ENCODE measurements at places on chromosomes 11 and 22. TPM values are rescaled to one million over a fixed set of nuclear protein-coding genes. Genes with fewer than 3 reads are reported as not detected.

Gene STIP1
- 149 TPM for total RNA-seq

GRCh38 chr11:112364962-112365481 lies 104.4 kb upstream of the PLET1 start:
- peak; percentile 99 for DNase-seq

GRCh38 chr11:94954753-94955152 lies 18.6 kb downstream of the CWC15 start:
- no peak for DNase-seq

- DNase-seq = no peak
Measured at GRCh38 chr22:28034145-28034759, 115.2 kb upstream of the PITPNB start.

DNA sequence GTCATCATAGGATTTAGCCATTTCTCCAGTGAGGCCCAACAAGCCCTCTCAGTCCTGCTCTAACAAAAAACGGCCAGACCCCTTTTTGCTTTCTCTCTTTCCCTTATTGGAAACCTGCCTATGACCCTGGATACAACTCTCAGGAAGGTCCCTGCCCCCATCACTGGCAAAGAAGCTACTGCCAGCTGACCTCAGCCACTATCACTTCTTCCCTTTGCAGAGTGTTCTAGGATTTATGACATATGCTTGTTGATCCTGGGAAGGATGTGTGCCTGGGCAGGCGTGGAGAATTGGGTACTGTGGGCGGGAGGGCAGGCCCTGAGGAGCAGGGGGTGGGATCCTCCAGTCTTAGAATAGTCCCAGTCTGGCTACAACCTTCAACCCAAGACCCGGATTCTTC lies 7.5 kb downstream of the PGAP2 start:
- no peak for DNase-seq

- DNase-seq = no peak
Measured at GRCh38 chr11:70033711-70034070, 44.4 kb upstream of the ANO1 start.

Gene LRRC75B
- total RNA-seq = 5.8 TPM

Gene TP53I11
- 25.8 TPM for total RNA-seq

Gene GLYATL1
- total RNA-seq = under 0.01 TPM

Gene TCN2
- 3.9 TPM for total RNA-seq

GRCh38 chr11:75563978-75564552 lies 2.0 kb downstream of the SERPINH1 start:
- peak; percentile 92 for DNase-seq

DNA sequence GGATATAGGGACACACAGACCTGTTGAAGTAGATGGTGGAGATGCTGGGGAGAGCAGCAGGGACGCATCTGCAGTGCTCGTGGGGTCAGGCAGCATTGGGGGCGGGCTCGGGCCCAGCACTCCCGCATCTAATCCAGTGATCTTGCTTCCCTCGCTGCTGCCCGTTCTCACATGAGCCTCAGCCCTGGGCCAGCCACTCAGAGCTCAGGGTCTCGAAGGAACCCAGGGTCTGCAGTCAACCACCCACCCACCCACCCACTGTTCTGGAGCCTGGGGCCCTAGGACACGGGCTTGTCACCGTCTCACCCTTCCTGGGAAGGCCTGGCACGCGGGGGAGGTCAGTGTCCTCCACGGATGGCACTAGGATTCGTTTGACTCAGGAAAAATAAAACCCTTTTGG lies 406.0 kb downstream of the TBC1D22A start:
- no peak for DNase-seq

Gene DAGLA
- 2.6 TPM for total RNA-seq

- DNase-seq = no peak
Measured at GRCh38 chr11:57364851-57365660, 15.9 kb downstream of the PRG3 start.

Gene OR2AG1
- total RNA-seq = not detected

DNA sequence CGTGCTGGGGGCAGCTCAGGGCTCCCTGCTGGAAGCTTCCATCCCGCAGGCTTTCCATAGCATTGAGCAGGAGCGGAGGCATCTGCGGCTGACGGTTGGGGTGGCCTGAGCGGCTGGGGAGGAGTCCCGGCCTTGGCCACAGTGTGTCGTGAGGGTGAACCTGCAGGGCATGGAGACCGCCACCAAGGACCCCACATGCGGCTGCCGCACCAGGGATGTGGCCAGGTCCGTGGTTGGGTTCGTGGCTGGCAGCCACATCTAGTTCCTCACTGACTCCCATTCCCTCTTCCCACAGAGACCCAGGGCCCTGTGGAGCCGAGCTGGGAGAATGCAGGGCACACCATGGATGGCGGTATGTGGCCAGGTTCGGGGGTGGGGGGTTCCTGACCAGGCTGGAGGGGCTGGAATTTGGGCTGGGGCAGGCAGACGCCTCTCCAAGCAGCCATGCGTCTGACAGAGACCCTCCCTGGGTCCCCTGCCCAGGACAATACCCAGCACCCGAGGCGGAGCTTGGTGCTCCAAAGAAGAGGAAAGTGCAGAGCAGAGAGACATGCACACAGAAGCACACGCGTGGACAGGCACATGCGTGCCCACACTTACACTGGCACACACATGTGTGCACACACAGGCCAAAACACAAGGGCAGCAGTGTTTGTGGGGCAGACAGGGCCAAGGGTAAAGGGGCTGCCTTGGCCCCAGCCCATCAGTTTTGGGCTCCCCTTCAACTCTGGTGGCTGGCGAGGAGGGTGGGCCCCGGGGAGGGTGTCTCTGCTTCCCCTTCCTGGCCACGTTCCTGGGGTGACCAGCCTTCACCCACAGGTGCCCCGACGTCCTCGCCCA lies 2.7 kb downstream of the MUC5B start:
- no peak for DNase-seq

Gene PPARA
- 15.5 TPM for total RNA-seq

DNA sequence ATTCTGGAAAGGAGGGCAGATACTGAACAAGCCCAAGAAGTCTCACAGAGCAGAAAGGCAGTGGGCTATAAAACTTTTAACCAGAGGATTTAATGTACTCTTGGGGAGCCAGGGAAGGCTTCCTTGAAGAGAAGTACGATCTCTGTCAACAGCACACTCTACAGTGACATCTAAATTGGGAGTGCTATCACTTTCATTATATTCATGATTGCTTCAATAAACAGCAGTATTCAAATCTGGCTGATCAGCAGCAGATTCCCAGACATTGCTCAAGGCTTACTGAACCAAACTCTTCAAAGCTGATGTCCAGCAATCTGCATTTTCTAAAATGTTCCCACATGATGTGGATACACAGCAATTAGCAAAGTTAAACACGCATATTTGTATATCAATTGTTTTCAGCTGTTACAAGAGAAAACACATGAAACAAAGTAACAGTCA lies 44.2 kb downstream of the SYTL2 start:
- peak; percentile 56 for DNase-seq

DNA sequence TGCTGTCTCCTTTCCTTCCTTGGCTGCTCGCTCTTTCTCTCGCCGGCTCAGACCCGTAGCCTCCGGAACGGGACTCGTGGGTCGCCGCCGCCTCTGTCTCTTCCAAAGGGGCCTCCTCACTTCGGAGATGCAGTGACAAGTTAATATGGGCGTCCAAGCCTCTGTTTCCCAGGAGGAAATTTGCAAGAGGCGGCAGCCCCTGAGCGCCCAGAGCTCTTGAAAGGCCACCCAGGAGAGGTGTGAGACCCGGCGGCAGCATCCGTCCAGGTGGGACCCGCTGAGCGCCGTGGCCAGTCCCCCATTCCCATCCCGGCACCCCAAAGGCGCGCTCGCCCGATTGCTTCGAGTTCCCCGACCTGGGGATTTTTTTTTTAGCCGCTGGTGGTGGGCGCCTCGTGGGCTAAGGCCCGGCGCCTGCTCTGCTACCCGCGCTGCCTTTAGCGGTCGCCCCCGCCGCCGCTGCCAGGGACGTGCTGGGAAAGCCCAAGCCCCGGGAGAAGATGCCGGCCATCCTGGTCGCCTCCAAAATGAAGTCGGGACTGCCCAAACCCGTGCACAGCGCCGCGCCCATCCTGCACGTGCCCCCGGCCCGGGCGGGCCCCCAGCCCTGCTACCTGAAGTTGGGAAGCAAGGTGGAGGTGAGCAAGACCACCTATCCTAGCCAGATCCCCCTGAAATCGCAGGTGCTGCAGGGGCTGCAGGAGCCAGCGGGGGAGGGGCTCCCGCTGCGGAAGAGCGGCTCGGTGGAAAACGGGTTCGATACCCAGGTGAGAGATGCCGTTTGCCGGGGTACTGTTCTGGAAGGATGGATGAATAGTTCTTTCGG lies 772 bp downstream of the NAV2 start:
- DNase-seq = no peak

DNA sequence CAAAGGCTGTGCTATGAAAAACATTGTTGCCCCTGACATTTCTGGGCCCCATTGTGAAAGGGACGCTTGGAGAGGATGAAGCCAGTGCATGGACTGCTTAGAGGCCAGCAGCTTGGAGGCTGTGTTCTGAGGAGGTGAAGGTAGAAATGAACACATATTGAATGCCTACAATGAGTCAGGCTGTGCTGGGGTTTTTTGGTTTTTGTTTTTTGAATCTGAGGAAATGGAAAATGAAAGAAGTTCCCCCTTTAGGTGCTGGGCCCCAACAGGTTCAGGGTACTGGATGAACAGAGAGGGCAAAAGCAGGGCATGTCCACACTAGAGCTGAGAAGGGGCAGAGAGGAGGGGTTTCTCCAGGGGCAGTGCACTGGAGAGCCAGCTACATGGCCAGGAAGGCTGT lies 166.1 kb upstream of the API5 start:
- DNase-seq = no peak

Gene KRTAP5-8
- total RNA-seq = not detected

Gene NCR3LG1
- 16.8 TPM for total RNA-seq

Gene PAX6
- not detected for total RNA-seq

GRCh38 chr11:16097543-16097942 lies 258.8 kb downstream of the SOX6 start:
- DNase-seq = no peak

DNA sequence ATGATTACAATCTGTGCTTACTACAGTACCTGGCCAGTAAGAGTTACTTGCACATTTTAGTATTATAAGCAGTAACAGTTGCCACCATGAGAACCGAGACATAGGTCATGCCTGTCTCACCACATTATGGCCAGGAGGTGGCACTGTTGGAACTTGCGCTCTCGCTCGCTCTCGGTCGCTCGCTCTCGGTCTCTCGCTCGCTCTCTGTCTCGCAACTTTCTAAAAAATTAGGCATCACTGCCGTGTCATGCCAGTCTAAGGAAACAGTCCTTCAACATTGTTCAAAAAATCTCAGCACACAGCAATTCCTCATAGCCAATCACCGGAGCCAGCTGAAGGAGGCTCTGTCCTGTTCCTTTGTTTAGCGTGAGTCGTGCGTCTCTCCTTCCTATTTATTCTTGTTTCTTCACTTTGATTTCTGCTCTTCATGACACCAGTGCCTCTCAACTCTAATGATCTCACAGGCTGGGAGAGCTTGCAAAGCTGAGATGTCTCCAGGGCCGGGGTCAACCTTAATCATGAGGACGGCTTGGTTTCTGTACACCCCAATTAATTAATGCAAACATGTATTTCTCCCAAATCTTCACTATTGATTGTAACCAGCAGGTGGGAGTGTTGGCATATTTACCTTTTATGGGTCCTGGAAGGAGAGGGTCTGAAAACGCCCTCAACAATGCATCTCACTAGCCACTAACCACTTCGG lies 6.3 kb upstream of the ADAMTS8 start:
- DNase-seq = peak; percentile 82

GRCh38 chr11:133747409-133747808 lies 97.9 kb downstream of the SPATA19 start:
- DNase-seq = no peak

DNA sequence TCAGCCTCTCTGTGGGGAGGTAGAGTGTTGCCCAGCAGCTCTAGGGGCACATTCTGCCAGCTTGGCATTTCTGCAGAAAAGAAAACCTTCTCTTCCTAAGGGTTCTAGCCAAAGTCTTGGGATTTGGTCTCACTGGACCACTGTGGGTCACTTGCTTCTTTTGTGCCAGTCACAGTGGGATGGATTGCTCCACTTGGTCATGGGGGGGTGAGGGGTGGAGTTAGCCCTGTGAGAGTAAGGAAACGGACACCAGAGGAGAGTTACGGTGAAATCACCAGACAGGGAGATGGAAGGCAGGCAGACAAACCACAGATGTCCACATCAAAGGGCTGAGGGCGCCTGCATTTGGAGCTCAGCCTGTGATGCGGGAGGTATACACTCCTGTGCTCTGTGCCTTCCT lies 10.8 kb downstream of the SGSM1 start:
- no peak for DNase-seq

GRCh38 chr11:45087086-45087899 lies 59.1 kb upstream of the PRDM11 start:
- DNase-seq = no peak

Data from fibroblast of villous mesenchyme (primary cell).